ENCODE measurements at places on chromosomes 2 and 18. TPM values are rescaled to one million over a fixed set of nuclear protein-coding genes. Genes with fewer than 3 reads are reported as not detected.

DNA sequence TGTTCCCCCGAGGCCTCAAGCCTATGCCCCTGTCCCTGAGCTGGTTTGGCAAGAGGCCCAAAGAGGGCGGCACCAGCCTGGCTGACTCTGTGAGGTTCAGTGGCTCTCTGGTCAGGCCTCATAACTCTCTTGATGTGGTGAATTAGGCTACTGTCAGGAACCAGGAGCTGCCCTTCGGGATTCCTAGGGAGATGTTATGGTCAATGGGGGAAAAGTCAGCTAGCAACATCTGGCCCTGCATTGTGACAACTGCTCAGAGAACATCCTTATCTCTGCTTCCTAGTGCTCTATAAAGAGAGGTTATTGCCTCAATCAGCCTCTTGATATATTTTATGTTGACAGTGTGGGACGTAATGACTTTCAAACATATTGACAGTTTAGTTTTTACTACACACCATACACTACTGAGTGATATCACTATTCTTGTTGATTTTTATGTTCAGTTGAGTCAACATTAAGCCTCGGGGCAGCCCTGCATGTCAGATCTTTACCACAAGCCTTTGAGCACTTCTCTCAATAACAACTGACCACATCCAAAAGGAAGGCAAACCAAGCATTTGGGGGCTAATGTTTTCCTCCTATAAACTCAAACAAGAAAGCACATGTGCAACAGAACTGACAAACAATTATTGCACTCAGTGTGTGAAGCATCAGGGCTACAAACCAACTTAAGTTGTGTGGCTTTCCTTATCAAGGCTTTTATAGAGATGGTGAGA lies 448.3 kb upstream of the SLC14A2 start:
- DNase-seq, result no peak

GRCh38 chr18:45738660-45739059 lies 14.7 kb downstream of the SLC14A1 start:
- DNase-seq, result no peak

- DNase-seq, result no peak
These were observed 155.4 kb upstream of the FHL2 start for GRCh38 chr2:105554235-105554634.

GRCh38 chr2:219140722-219141121 lies 19.9 kb downstream of the NHEJ1 start:
- DNase-seq, result no peak

- DNase-seq, result no peak
These were observed 115.2 kb downstream of the TTC32 start for GRCh38 chr2:19786408-19787058.

DNA sequence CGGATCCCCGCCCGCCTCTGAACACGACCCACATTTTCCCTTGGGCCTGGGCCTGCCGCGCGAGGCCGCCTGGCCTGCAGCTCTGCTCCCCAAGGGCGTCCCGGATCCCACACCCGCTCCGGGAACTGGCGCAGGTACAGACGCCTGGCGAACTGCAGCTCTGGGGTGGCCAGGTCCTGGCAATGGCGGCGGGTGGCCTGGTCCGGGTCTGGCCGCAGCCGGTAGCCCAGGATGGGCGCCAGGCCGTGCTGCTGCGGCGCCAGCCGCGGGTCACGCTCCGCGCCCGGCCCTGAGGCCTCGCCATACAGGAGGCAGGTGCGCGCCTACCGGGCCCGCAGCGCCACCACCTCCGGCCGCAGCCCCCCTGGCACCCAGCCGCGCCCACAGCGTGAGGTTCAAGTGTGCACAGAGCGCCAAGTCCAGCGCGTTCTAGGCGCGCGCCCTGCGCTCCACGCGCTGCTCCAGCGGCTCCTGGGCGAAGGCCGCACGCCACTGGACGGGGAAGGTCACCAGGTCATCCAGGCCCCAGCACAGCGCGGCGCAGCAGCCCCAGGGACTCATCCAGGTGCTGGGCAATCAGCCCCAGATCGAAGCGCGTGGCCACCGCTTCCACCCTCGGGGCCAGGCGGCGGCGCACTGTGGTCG lies 9.5 kb downstream of the AQP12A start:
- DNase-seq, result no peak

Gene DLX2
- polyA plus RNA-seq, result 0.24 TPM

Gene FLACC1
- 1.1 TPM for polyA plus RNA-seq

Gene LHCGR
- polyA plus RNA-seq, result 3.4 TPM

Gene TRABD2A
- 30.2 TPM for polyA plus RNA-seq

Gene GKN2
- polyA plus RNA-seq, result not detected

Gene CXCR4
- polyA plus RNA-seq, result not detected

Data from AG04450 (cell line).